ENCODE measurements at places on chromosomes 11 and 22. TPM values are rescaled to one million over a fixed set of nuclear protein-coding genes. Genes with fewer than 3 reads are reported as not detected.

Gene FGF19
- total RNA-seq = 0.09 TPM

Gene OR8G5
- total RNA-seq = not detected

Gene RAG2
- 0.15 TPM for total RNA-seq

Gene BIRC3
- 0.09 TPM for total RNA-seq

DNA sequence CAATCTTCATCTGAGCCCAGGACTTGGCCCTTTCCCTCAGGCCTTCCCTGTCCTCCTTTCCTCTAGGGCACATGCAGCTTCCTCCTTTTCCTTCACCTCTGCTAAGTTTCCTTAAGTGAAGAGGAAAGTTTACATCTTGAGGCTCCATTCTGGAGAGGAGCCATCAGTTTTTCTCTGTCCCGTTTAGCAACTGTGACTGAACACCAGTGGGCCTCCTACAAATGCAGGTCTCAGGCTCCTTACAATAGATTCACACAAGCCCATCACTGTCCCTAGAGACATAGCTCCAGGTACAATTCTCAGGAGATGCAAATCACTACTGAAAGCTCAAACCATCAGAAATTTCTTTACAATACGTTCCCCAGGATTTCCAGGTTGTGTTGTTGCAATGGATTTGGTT is 23.3 kb upstream of the LYVE1 start:
- DNase-seq = no peak

DNA sequence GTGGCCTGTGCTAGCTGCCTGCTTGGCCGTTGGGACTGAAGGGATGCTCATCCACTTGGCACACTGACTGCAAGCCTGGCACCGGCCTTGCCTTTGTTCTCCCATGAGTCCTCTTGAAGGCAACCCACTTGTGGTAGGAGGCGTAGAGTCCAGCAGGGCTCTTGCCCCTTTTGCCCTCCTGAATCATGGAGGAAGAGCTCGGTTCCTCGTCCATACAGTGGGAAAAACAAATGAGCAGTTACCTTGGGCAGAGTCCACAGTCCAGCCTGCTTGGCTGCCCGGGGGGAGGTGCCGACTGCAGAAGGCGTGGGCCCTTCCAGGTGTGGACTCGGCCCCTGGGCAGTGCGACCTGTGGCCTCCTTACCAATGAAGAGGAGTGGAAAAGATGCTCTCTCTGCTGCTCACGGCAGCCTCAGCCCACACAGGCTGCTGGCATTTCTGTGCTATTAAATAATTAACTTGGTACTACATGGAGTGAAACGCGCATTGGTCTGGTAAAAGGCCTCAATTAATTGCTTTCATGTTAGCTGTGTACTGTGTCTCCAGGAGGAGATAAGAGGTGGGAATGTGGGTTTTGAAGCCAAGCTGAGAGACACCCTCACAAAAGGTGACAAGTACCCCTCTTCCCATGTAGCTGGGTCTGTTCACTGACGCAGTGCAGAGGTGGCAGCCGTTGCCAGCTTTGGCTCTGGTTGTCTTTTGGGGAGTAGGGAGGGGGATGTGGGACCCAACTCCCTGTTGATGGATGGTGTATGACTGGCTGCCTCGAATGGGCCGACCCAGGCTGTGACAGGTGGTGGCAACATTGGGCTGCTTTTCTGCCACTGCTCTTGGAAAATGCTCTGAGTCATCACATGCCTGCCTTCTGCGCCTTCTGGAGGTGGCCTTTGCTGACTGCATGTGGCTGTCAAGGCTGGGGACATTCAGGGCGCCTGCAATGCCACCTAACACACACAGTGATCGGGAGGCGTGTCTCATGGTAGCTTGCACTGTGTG is 26.8 kb upstream of the B3GAT1 start:
- DNase-seq = no peak

DNA sequence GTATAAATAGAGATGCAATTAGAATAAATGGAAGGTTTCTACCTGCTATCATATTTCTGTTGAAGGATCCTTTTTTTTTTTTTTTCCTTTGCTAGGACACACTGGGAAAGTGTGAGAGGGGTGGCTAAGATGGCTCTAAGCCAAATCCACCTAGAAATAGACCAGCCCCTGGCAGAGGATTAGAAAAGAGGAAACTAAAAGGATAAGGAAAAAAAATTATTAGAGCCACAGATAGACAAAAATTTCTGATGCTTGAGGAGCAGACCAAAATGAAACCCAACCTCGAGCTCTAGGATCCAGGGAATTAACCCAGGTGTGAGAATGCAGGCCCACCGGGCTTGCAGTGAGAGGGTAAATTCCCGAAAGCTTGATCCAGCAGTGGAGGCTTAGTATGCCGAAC is 262.3 kb downstream of the CADM1 start:
- DNase-seq = no peak

GRCh38 chr11:71462726-71463125 is 9.7 kb downstream of the NADSYN1 start:
- no peak for DNase-seq

- DNase-seq = no peak
These were observed 93.6 kb upstream of the CRYBB3 start for GRCh38 chr22:25105817-25106650.

DNA sequence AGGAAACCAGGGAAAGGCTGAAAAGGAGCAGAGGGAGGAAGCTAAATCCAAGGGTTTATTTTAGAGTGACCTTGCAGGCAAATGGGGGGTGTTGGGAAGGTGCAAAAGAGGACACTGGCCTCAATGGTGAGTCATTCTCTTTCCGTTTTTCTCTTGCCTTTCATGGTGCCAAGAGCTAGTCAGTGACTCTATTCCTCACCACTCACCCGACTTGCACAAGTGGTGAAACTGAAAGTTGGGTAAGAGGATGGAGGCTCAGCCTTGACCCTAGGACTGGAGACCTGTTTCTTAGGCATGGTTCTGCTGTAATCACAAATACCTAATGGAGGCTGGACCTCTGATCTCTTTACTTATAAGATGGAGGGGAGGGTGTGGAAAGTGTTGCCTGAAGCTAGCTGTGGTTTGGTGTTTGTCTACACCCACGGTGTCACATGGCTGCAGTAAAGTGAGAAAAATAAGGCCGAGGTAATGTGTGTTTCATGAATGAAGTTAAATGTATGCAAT is 67.3 kb upstream of the CREB3L1 start:
- DNase-seq = no peak

Data from neural progenitor cell (in vitro differentiated cells).